ENCODE measurements at places on chromosomes 2 and 18.

DNA sequence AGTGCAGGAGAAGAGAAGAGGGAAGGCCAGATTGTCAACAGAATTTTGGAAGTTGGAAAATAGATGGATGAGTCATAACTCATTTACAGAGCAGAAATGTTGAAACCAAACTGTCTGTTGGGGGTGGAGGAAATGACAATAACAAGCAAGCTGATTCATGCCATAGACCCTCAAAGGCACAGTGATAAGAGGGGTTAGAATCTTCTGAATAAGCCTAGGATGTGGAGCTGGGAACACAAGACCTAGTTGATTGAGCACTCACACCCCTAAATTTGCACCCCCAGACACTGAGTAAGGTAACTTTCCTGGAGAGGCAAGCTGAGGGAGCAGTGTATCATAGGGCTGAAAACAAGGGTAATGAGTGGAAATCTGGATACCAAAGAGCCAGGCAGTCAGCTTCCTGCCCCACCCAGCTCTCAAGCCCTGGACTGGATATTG, 141.4 kb downstream of the SCG2 start:
- peak; percentile 10 for DNase-seq

DNA sequence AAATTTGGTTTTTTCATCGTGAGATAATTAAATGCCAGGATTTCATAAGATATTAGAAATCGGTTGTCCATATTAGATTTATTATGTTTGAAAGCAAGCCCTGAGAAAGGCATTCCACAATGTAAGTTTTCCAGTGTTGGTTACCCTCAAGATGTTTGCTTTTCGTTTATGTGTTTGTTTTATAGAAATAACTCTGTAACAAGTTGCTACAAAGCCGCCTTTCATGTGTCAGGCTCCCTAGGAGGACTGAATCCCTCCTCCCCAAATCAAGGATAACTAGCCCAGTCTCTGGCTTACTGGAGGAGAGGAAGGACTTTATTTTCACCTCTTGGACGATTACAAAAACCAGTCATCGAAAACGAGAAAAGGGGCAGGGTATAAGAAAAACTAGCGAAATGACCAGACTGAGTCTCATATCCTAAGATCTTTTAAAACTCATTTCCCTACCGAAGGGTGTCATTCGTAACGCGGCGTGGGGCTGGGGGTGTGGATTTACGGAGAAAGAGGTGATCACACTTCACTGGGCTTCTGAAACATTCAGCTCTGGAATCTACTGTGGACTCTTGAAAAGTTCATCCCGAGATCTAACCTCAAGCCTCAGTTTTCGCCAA, 1.0 kb upstream of the PEX13 start:
- DNase-seq, result no peak

- DNase-seq, result peak; percentile 72
These were observed 251.4 kb upstream of the UBE2E3 start for GRCh38 chr2:180728928-180729559.

- DNase-seq, result no peak
These were observed 4.5 kb downstream of the HOXD8 start for GRCh38 chr2:176134035-176134434.

DNA sequence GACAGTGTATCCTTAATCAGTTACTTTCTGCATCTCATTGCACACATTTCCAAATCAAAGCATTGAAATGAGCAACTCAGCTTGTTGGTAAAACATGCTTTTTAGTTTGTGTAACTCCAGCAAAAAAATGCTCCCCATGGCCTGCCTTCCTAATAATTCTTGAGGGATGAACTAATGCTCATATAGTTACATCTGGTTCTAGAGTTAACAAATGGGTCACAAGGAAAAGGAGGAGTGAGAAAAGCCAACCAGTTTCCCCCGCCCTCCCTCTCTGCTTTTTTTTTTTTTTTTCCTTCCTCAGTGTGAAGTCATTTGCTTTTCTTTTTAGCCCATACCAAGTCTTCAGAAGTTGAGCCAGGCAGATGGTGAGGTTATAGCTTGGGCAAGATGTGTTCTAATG, 231.7 kb downstream of the MTX2 start:
- DNase-seq, result no peak

- DNase-seq, result peak; percentile 8
These were observed 558 bp downstream of the DNAJC10 start for GRCh38 chr2:182716650-182716979.

GRCh38 chr18:34786162-34786741, 76.2 kb downstream of the DTNA start:
- DNase-seq, result no peak

DNA sequence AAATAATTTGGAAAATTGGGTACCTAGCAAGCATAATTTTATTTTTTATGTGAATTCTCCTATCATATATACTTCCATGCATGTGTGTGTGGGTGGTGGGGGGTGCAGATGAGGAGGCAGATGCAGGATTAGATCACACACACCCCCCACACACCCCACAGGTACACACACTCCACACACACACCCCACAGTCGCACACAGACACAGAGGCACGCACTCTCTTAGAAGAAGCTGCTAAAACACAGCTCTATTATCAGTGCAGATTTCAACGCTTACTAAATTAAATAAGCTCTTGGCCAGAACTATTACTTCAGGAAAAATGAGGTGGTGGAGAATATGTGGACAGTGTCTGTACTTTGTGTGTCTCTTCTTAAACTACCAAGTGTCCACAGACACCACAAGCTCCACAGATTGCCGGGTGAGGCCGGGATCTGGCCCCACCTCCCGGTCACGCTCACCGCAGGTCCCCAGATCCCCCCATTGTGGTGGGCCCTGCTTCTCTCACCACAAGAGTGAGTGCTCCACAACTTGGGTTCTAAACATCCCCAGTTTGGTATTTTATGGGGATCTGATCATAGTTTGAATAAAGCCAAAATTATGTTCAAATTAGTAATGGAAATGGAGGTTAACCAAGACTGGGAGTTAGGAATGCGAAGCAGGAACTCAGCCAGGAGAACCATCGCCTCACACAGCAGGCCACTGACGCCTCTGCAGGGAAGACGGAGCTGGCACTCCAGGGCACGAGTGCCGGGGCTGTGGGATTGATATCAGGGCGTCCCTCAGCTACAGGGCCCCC, 102.1 kb downstream of the PXDN start:
- DNase-seq, result no peak

DNA sequence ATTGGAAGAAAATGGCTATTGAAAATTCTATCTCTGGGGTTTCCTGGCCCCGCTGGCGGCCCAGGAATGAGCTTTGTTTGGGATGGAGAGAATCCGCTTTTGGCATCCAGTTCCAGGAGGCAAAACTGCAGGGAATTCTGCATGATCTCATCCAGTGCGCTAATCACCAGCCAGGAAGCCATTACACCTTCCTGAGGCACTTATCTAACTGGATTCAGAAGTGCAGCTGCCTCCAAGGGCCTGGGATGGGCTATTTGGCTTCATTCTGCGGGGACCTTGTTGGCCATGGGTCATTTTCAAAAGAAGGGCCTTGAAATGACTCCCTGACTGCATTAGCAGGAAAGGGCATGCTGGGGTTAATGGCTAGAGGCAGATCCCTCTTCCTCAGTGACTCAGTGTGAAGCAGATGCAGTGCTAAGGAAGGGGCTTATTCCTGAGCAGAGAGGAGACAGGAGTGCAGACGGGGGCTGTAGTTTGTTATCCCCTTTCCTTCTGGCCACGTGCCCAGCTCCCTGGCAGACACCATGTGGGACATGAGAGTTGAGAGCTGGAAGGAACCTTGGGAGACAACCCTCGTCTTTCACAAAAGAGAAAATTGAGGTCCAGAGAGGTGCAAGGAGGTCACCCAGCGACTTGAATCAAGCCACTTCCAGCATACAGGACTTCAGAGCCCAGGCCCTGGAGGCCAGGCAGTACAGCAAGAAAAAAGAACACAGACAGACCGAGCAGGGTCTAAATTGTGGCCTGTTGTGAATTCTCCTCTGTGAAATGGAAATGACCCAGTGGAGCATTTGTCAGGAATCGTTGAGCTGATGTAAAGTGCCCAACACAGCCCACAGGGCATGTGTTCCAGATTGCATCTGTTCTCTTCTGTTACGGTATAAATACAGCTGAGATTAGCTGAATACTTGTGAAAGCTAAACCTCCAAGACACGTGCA, 161.8 kb downstream of the PRKCE start:
- no peak for DNase-seq

GRCh38 chr2:148209603-148210002, 188.7 kb downstream of the MBD5 start:
- DNase-seq, result peak; percentile 25

GRCh38 chr2:196142825-196143224, 28.6 kb downstream of the STK17B start:
- no peak for DNase-seq

- DNase-seq, result no peak
These were observed 4.1 kb upstream of the RBM45 start for GRCh38 chr2:178108176-178108575.

- no peak for DNase-seq
These were observed 21.2 kb upstream of the IL1A start for GRCh38 chr2:112805542-112805941.

- DNase-seq, result no peak
These were observed 669 bp downstream of the MARCHF7 start for GRCh38 chr2:159712929-159713420.

GRCh38 chr2:37344453-37345361, at the start of gene QPCT:
TSS of gene QPCT (plus strand) at chr2:37344630. CDS start at chr2:37344732, 102 bp downstream.
- no peak for DNase-seq

DNA sequence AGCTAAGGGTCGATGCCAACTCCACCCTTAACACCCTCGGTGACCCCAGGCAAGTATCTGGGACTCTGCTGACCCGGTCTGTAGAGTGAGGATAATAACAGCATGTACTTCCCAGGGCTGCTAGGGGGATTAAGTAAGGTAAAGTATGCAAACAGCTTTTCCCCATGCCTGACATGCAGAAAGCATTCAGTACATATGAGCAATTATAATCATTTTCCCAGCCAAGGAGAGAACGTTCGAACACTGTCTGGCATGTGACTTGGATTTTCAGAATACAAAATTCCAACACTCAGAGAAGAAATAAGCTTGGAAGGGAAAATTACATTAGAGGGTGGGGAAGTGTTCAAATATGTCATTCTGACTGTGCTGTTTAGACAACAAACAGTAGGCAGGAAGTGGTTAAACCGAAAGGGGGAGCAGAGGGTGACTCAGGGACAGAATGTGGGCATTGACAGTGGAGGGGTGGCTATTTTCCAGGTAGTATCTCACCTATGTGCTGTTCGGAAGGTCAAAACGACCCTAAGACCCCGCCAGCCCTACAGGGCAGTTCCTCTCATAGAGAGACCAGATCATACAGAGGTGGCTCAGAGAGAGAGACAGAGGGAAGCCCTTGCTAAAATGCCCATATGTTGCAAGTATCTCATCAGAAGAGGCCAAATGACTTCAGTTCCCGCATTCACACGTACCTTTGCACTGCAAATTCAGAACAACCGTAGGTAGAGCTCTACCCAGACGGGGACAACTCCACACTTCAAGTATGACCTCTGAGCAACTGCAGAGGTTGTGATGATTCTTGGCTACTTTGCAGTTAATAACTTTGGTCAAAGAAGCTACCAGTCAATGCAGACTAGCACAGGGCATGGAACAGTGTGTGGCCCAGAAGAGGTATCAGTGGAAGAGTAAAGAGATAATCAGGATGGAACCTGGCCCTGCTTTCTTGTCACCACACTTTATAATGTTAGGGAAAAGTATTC, 14.8 kb downstream of the ASPRV1 start:
- peak; percentile 79 for DNase-seq

DNA sequence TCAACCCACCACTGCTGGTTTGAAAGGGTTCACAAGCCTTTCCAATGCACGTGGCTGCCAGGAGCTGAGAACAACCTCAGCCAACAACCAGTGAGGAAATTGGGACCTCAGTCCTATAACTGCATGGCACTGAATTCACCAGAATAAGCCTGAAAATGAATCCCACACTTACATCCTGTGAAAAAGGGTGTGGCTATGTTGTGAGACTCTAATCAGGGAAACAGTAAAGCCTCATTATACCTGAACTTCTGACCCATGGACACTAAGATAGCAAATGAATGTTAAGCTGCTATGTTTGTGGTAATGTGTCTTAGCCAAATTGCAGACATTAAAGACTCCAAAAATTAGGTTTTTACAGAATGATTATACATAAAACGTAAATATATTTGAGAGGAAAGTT, 515.8 kb downstream of the IRS1 start:
- no peak for DNase-seq

DNA sequence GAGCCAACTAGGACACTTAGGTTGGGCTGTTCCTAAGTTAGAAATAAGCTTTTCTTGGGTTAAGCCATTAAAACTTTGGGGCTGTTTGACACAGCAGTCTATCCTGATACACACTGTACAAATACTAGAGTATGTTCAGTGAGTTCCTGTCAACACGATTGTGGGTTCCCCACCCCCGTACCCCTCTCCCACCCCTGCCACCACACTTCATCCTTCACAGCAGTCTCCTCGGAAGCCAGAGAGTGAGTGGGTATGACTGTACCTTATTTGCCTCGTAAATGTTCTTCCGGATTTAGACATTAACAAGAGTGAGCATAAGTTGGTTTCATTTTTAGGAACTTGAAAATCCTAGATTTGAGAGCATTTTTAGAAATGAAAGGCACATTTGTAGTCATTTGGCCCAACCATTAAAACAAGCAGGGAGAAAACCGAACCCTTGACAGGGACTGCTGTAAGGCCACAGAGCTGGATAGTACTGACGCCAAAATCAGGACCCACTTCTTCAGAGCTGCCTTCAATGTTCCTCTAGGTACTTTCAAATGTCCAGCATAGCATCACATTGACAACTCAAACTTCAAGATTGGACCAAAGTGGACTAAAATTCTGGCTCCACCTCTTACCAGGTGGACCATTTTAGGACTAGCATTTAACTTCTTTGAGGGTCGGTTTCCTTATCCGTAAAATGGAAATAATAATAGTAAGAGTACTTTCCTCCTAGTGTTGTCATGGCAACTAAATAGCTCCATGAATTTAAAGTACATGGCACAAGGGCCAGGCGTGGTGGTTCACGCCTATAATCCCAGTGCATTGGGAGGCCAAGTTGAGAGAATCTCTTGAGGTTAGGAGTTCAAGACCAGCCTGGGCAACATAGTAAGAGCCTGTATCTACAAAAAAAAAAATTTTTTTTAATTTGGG, 166.3 kb upstream of the SERTAD2 start:
- no peak for DNase-seq

DNA sequence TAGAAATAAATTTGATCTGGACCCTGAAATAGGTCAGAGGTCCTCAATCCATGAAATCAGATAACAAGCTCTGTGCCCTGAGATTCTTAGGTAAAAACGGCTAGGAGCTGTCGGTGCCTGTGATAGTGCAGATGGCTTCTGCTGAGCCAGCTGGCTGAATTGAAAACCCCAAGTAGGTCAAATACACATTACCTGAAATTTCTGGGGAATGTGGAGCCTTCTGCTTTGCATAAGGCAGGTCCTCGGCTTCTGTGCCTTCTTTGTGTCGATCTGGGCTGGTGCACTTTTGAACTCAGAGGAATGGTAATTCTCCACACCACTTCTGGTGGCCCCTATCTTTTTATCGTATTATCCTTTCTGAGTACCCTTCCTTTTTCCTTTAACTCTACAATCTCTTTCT, 66.6 kb downstream of the CNTNAP5 start:
- no peak for DNase-seq
